CD4-positive, alpha-beta T cell treated with Interleukin-1 beta for 1 hour (primary cell): ENCODE measurements at places on chromosomes 7 and 10.

DNA sequence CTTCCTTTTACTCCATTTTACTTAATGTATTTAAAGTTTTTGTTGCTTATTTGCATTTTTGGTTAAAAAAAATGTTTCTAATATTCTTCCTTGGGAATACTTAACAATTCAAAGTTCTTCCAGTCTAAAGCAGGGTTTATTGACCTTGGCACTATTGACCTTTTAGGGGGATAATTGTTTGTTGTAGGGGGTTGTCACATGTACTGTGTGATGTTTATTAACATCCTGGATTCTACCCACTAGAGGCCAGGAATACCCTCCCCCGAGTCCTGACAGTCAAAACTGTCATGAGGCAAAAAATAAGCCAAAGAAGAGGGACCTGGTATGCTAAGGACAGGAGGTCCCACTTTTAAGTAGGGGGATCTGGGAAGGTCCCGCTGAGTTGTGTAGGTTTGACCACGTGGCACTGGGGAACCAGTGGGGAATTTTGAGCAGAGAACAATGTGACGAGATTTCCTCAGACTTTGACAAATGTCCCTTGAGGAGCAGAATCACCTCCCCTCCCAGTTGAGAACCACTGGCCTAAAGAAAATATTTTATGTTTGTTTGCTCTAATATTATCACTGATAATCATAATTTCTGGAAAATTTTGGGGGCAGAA is 178.3 kb upstream of the PRR15 start:
- no peak for DNase-seq

- DNase-seq = no peak
These were observed 26.1 kb upstream of the GRID1 start for GRCh38 chr10:86392723-86393094.

DNA sequence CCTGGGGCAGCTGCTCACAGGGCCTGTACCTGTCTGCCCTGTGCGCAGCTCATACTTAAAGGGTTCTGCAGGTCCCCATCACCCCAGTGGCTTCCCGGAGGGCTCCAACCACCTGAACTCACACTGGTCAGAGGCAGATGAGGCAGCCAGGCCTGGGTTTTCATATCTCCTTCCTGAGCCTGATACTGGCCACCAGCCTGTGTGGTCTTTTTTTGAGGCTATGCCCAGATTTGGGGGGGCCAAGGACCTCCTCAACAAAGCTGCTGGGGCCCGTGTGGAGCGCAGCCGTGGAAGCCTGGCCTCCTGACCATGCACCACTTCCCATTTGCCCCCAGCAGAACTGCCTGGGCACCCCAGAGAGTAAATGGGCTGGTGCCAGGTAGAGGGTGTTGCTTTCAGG is 25.7 kb downstream of the PNLIPRP2 start:
- DNase-seq = no peak

- DNase-seq = no peak
These were observed 304.4 kb upstream of the C7orf33 start for GRCh38 chr7:148286150-148286549.

DNA sequence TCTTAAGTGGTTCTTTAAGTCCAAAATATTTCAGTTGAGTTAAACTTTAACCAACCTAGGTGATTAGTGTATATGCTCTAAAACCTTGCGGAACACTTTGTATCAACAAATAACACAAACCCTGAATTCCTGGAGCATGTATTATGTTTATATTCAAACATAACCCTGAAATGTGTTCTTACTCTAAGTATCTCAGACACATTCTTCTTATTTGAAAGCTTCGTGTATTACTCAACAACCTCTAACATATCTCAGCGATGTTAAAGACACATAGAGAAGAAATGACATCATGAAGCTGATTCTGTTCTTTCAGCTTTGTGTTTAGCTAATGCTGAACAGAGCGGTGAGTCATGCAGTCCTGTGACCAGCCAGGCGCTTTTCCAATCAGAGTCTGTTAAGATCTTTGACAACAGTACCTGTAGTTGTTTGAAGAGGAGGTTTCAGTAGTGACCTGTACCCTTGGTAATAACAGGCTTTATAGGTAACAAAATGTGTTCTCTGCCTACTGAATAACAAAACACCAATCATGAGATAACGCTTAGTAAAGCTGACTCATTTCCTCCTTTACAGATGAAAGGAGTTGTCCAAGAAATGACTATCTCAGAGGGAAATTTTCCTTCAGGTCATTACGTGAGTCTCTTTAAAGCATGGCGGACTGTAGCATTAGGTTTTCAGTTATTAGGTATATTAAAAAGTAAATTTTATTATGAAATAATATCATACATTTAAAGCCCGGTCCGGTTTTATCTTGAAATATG is 67.3 kb upstream of the KLF6 start:
- DNase-seq = peak; percentile 80

DNA sequence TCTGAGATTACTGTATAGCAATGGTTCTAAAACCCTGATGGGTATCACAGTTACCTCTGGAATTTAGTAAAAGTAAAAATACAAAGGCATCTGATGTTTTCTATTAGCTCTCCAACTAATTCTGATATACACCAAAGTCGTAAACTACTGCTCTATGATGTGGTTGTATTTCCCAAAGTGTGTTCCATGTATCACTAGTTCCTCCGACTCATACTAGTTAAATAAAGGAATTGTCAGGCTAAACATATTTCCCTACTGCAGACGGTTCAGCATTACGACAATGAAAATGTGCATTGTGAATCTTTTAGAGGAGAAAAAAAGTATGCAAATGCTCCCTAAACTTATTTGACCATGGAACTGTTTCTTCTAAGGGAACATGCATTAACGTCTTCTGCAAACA is 38.9 kb downstream of the ZNF365 start:
- DNase-seq = no peak

- no peak for DNase-seq
These were observed 74.8 kb downstream of the SVIL start for GRCh38 chr10:29559996-29560395.

GRCh38 chr7:55325371-55325792 is 39.8 kb upstream of the LANCL2 start:
- DNase-seq = no peak

DNA sequence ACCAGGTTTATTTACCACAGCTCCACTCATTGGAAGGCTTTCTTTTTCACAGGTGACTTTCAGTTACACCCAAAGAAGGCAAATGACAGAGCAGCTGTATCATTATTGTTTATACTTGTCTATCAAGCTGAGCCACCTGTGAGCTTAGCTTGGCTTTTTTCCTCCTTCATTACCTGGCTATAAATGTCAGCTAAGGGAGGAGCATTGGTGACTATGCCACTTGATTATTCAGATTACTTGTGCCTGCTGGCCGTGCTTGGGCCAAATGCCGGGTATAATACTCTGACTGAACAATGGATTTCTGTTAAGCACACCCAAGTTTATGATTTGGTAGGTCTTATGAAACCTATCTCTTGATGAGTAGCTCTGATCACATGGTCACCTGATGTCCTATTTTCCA is 9.9 kb upstream of the GNAT3 start:
- DNase-seq = no peak

GRCh38 chr10:10891124-10892082 is 126.3 kb upstream of the CELF2 start:
- no peak for DNase-seq

DNA sequence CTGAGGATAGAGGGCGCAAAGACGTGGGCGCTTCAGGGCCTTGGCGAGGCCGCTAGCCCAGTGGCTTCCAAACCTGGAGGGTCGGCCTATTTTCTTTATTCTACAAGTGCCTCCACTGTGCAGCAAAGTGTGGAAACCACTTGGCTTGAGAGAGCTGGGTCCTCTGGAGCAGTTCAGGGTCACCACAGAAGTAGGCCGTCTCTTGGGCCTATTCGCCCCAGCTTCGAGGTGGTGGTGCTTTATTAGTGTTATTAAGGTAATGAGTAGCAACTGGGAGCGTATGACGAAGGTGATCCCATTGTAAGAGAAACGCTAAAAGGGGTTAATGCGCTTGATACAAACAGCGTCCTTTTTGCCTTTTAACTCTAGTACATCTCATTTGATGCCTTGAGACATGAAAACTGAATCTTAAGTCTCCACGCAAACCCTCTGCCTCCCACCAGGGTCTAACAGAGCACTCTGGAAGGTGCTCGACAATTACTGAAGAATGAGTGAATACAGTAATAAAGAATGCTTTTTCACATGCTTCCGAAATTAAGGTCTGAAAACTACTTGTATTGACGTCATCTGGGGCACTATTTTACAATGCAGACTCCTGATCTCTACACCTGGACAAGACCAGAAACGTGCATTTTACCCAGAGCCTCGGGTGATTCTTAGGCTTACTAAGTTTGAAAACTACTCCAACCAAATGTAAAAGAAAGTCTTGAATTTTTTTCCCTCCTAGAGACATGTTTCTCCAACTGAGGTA is 647 bp upstream of the GSAP start:
- no peak for DNase-seq

DNA sequence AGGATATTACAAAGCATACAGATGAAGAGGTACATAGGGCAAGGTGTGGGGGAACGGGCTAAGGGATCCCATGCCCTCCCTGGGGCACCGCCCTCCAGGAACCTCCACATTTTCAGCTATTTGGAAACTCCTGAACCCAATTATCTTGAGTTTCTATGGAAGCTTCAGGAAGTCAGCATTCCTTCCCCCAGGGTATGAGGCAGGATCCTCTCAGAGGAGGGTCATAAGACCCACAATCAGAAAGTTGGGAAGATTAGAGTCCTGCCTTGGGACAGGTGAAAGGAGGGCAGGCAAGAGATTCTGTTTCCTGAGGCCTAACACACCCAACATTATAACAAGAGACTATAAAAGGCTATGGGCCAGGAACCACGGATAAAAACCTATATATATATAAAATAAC is 98.0 kb downstream of the RALA start:
- no peak for DNase-seq

DNA sequence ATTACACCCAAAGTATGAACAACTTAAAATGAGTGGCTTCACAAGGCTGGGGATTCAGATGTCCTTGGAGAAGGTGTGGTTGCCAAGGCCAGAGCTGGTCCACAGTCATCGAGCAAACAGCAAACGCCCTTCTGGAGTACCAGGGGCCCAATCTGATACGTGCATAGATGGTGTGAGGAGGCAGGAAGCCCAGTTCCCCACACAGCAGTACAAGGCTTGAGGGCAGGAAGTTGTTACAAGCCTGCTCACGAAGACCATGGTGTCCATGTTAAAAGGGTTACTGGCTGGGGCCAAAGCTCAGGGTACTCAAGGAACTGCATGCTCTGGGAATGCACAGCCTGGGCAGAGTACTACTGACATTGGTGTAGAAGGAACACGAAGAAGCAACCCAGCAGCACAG is 4.6 kb upstream of the ANKRD26 start:
- DNase-seq = no peak

DNA sequence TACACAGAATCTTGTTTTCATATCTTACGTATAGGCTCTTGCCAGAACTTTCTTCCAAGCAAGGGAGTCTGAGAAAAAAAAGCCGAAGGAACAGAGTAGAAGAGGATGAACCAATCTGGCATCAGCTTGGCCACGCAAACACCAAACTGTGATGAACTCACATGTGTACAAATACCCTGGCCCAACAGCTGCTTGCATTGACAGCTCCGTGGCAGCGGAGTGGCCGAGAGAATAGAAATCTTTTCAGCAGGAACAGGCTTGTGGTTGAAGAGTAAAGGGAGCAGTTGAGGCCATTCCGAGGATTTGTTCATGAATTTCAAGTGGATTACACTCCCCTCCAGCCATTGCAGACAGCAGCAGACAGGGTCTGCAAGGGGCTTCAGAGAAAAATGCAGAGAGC is 173.8 kb upstream of the PLXNA4 start:
- no peak for DNase-seq

DNA sequence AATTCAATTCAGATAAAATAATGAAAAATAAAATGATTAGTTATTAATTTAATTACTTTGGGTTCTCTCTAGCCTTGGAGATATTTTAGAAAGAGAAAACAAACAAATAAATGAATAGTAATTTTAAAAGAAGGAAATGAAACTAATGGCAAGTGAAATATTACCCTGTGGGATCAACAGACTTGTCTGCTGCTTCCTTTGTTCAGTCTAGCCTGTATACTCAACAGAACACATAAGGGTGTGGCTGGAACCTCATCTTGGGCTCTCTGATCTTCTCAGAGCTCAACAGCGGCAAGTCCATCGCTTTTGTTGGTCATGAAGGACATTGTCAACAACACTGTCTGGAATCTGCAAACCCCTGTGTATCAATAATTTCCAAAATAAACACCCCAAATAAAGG is 904.9 kb downstream of the IPMK start:
- no peak for DNase-seq

DNA sequence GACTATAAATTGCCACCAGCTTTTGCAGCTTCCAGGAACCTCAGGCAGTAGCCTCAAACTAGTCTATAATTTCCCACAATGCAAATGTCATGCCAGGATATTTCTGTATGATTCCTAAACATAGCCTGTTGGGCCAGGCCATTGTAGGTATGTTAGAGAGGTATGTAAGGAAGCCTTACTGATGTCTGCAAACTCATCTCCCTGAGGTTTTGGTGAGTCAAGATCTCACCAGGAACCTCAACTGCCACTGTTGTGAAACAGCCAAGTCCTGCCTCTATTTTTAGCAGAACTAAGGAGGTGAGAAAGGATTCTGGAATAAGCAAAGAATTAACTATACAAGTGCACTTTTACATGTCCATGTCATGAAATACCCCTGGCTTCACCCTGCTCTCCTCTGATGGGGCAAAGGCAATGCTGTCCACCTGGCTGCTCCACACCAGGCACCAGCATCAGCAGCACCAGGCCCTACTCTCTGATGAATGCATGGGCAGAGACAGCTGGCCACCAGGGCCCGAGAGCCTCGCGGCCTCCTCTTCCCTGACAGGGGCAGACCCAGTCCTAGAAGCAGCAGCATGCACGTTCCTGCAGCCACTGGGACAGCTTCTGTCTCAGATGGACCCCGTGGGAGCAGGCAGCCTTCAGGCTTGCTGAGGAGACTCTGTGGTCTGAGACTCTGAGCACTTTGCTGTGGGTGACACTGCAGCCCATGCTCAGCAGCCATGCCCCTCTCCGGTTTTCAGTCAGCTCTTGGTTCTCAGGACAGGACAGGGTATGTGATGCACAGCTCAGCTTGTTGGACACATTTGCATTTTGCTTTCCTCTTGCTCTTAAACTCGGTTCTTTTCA is 147.3 kb downstream of the ZMYND11 start:
- DNase-seq = no peak

- no peak for DNase-seq
These were observed 223.7 kb downstream of the LHFPL3 start for GRCh38 chr7:104552102-104552501.

GRCh38 chr10:691216-691615 is 1.7 kb upstream of the DIP2C start:
- DNase-seq = no peak
